ENCODE measurements at places on chromosomes 4 and X. TPM values are rescaled to one million over a fixed set of nuclear protein-coding genes. Genes with fewer than 3 reads are reported as not detected.

Gene AMTN
- total RNA-seq, result not detected

- no peak overlapping the region for H3K27ac ChIP-seq
- no peaks in the 10 kb centered on the region for H3K27me3 ChIP-seq
- H3K36me3 ChIP-seq, result no peaks in the 10 kb centered on the region
- no peak for DNase-seq
- H3K4me1 ChIP-seq, result no peaks in the 10 kb centered on the region
Observed at GRCh38 chrX:147680251-147680650, 231.5 kb upstream of the FMR1 start.

- no peaks in the 10 kb centered on the region for H3K27me3 ChIP-seq
- peaks cover 35% of the 10 kb centered on the region for H3K4me1 ChIP-seq
- H3K27ac ChIP-seq, result no peak overlapping the region
- H3K36me3 ChIP-seq, result peaks cover under 1% of the 10 kb centered on the region
Observed at GRCh38 chr4:146247356-146247755, 33.0 kb downstream of the REELD1 start.

Gene HERC5
- total RNA-seq, result 10.5 TPM

GRCh38 chr4:150782311-150782710 is 200.4 kb downstream of the MAB21L2 start:
- no peak overlapping the region for H3K27ac ChIP-seq
- H3K4me3 ChIP-seq, result no peak overlapping the region
- no peaks in the 10 kb centered on the region for H3K4me1 ChIP-seq
- H3K36me3 ChIP-seq, result peaks cover 4% of the 10 kb centered on the region
- H3K27me3 ChIP-seq, result no peaks in the 10 kb centered on the region
- DNase-seq, result no peak

Gene VCX3B
- total RNA-seq, result not detected

- peak overlapping the region; percentile 76 for H3K4me3 ChIP-seq
- H3K36me3 ChIP-seq, result no peaks in the 10 kb centered on the region
- no peak for DNase-seq
- no peak overlapping the region for H3K27ac ChIP-seq
- H3K4me1 ChIP-seq, result peaks cover 7% of the 10 kb centered on the region
Observed at GRCh38 chrX:153411988-153412574, 809 bp downstream of the ZFP92 start.

Gene GRIPAP1
- total RNA-seq, result 67.7 TPM

DNA sequence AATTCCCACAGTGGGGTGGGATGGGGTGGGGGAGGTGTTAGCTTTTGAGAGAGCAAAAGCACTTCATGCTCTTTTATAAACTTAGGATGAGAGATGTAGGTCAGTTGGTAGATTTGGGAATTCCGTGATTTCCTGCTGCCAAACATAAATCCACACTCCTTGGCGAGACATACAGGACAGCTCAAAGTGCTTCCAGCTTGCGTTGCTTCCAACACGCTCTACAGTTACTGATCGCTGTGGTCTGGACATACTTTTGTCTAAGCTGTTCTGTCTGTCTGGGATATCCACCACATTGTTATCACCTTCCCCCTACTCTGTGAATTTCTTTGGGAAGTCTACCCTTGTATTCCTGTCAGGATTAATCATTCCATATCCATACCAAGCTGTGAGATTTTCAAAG is 117.5 kb downstream of the RAPGEF2 start:
- peaks cover 5% of the 10 kb centered on the region for H3K4me1 ChIP-seq
- H3K27me3 ChIP-seq, result no peaks in the 10 kb centered on the region
- no peak overlapping the region for H3K4me3 ChIP-seq
- H3K27ac ChIP-seq, result no peak overlapping the region
- DNase-seq, result no peak

Gene SLC9B2
- total RNA-seq, result 40.2 TPM

GRCh38 chrX:113973706-113974105 is 610.2 kb upstream of the HTR2C start:
- no peaks in the 10 kb centered on the region for H3K4me1 ChIP-seq
- H3K27me3 ChIP-seq, result no peaks in the 10 kb centered on the region
- H3K27ac ChIP-seq, result no peak overlapping the region
- H3K36me3 ChIP-seq, result no peaks in the 10 kb centered on the region

Gene XK
- 0.07 TPM for total RNA-seq

DNA sequence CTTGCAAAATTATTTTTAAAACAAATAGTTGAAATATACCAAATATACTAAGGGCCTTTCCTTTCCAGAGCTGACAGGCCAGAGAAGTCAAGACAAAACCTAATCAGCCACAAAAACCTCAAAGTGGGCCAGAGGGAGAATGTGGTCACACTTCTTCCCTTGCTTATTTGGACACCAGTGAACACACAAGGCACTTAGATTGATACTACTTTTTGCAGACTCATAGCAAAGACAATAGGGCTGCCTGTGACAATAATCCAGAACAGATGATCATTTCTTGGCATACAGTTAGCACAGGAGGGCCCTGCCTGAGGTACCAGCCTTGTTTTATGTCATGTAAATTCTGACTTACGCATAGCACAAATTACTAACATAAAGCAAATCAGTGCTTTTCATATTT is 215.7 kb upstream of the NEIL3 start:
- DNase-seq, result no peak
- H3K27me3 ChIP-seq, result no peaks in the 10 kb centered on the region
- no peak overlapping the region for H3K27ac ChIP-seq
- no peak overlapping the region for H3K4me3 ChIP-seq
- no peaks in the 10 kb centered on the region for H3K4me1 ChIP-seq

GRCh38 chr4:180190382-180190781 is 2052.8 kb upstream of the TENM3 start:
- no peaks in the 10 kb centered on the region for H3K36me3 ChIP-seq
- H3K4me1 ChIP-seq, result peaks cover 2% of the 10 kb centered on the region
- no peak for DNase-seq
- no peak overlapping the region for H3K27ac ChIP-seq
- H3K27me3 ChIP-seq, result no peaks in the 10 kb centered on the region

Gene KCTD8
- not detected for total RNA-seq

DNA sequence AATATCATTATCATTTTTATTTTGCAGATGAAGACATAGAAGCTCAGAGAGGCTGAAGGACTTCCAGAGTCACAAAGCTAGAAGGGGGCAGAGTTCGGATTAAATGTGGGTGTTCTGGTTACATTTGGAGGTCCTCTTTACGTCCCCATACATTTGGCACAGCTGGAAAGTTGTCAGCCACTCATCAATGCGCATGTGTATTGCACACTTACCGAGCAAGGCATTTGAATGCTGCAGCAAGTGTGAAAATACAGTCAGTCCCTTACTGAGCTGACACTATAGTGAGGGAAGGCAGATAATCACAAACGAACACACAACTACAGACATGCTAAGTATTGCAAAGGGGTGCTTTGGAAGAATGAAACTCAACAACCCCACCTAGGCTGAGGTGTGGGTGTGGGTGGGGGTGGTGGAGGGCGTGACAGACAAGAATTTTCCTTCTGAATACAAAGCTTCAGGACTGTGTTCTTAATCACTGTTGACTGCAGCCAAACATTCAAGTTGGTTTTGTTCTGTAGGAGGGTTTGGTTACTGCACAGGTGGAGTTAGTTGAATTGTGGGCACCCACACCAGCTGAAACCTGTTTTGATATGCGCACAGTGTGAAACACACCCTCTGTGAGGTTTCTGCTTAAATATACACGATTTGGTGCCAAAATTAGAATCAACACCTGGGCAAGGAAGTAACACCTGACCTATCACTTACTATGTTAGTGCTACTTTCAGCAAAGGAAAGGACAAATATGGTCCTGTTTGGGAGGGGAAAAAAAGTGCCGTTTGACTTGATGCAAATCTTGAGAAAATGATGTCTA is 72.4 kb downstream of the COQ2 start:
- H3K4me3 ChIP-seq, result no peak overlapping the region
- DNase-seq, result peak; percentile 71
- peaks cover 3% of the 10 kb centered on the region for H3K36me3 ChIP-seq
- no peaks in the 10 kb centered on the region for H3K27me3 ChIP-seq

DNA sequence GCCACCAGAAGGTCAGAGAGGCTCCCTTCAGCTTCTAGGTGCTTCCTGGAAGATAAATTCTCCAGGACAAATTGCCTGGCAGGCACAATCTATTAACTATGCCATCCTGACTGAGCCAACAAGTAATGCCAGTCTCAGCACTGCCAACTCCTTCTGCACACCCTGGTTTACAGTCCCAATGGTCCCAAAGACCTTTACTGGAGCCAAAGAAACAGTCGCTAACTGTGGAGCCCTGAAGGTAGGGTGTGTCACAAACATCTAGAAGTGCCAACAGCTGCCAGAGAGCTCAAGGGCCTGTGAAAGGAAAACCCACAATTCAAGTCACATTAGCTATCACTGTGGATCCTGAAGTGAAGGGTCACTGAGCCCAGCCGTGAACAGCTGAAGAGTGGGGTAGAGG is 34.9 kb upstream of the CITED1 start:
- H3K27ac ChIP-seq, result no peak overlapping the region
- H3K36me3 ChIP-seq, result no peaks in the 10 kb centered on the region
- no peak for DNase-seq
- H3K4me3 ChIP-seq, result no peak overlapping the region
- no peaks in the 10 kb centered on the region for H3K4me1 ChIP-seq

DNA sequence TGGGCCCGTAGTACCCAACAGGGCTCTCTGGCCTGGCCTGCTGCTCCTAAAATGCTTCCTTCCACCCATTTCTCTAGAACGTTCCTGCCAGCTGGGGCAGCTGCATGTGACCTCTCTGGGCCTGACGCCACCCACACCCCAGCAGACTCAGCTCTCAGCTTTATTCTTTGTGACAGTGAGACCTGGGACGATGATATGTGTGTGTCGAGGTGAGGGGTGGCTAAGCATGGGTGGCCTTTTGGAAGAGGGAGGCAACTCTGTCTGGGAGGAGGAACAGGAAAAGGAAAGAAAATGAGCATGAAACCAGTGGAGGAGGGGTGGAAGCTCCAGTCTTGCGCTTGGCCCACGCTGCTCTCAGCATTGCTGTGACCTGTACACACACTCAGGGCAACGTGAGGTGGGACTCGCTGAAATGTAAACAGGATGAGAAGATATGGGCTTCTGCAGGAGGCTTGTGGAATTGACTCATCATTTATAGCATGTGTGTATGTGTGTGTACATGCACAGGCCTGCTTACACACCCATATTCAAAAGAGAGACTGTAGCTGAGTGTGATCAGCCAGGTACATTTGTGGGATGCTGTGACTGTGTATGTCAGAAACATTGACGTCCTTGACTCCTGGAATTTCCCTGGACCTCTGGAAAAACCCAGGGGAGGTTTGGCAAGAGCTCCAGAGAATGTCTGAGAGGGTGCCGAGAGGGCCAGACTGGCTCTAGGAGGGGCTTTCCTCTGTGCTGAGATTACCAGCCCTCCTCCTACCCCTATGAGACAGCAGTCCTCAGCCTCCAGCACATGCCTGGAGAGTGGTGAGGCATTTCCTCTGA is 137.9 kb downstream of the PJA1 start:
- H3K36me3 ChIP-seq, result no peaks in the 10 kb centered on the region
- no peak overlapping the region for H3K27ac ChIP-seq
- no peaks in the 10 kb centered on the region for H3K27me3 ChIP-seq
- no peaks in the 10 kb centered on the region for H3K4me1 ChIP-seq
- DNase-seq, result no peak

DNA sequence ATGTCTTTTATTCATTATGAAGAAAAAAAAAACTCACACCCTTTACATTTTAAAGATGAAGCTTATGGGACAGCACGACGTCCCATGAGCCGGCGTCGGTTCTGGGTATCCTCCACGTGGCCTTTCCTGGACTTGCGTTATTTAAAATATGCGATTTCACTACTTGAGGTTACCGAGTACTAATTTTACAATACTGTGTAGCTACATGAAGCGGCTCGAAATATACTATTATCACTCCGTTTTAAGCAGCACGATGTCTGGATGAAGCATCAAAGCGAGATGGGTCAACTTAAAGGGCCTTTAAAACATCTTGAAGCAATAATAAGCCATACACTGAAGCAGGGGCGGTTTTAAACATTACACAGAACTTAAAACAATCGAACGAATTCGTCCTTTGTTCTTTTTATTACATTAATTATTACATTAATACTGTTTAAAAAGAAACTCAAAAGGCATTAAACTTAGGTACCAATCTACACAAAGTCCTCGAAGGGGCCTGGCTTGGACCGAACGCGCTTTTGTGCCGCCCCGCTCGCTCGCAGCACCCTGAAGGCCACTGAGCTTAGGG is 1.4 kb upstream of the KLF3 start:
- peaks cover 7% of the 10 kb centered on the region for H3K36me3 ChIP-seq
- peak overlapping the region; percentile 77 for H3K4me3 ChIP-seq
- peak overlapping the region; percentile 89 for H3K27ac ChIP-seq
- no peak for DNase-seq

GRCh38 chr4:104811727-104812126 is 317.0 kb upstream of the CXXC4 start:
- no peaks in the 10 kb centered on the region for H3K36me3 ChIP-seq
- H3K27ac ChIP-seq, result no peak overlapping the region
- DNase-seq, result peak; percentile 2
- no peaks in the 10 kb centered on the region for H3K27me3 ChIP-seq

DNA sequence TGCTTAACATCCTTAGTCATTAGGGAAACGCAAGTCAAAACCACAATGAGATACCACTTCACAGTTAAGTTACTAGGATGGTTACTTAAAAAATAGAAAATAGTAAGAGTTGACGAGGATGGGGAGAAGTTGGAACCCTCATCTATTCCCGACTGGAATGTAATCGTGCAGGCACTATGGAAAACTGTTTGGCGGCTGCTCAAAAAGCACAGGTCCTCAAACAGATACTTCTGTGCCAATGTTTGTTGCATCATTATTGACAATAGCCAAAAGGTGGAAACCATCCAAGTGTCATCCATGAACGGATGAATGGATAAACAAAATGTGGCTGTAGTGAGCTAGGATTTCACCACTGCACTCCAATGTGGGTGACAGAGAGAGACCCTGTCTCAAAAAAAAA is 11.7 kb downstream of the CTAG1B start:
- H3K4me3 ChIP-seq, result no peak overlapping the region
- H3K27ac ChIP-seq, result no peak overlapping the region
- H3K4me1 ChIP-seq, result peaks cover 5% of the 10 kb centered on the region
- no peaks in the 10 kb centered on the region for H3K36me3 ChIP-seq
- H3K27me3 ChIP-seq, result no peaks in the 10 kb centered on the region

Gene MAML3
- 2.0 TPM for total RNA-seq

Gene ARMCX5
- 9.4 TPM for total RNA-seq

- H3K36me3 ChIP-seq, result no peaks in the 10 kb centered on the region
- no peak overlapping the region for H3K27ac ChIP-seq
- no peak for DNase-seq
- no peaks in the 10 kb centered on the region for H3K4me1 ChIP-seq
- peaks cover 1% of the 10 kb centered on the region for H3K27me3 ChIP-seq
Observed at GRCh38 chr4:182593402-182593801, 323.8 kb downstream of the DCTD start.

DNA sequence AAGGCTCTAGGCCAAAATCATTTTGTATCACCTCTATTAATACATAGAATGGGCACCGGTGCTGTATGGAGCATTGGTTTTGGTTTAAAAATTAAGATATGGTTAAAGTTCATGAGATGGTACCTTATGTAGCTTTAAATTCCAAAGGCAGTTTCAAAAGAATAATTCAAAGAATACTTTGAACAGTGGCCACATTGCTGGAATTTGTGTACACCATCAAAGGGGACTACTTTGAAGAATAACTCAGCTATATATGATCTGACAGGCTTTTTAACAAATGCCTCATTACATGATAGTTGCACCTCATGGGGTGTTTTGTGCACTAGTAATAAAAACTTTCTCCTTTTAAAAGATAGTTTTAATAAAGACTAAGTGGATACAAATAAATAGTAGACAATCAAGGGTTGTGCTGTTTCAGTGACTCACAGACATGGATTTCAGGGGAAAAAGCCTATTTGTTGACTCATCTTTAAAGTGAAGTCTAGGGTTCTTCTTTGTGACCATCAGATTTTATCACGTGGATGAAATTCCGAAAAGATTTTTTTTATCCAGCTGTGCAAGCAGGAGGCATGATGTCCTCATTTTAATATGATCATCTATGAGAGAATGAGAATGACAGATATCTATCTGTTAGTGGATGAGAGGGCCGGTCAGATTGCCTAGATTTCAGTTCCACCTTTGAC is 12.8 kb downstream of the MTM1 start:
- no peak overlapping the region for H3K27ac ChIP-seq
- peaks cover 3% of the 10 kb centered on the region for H3K36me3 ChIP-seq
- no peaks in the 10 kb centered on the region for H3K27me3 ChIP-seq
- DNase-seq, result no peak

Data from activated CD8-positive, alpha-beta T cell treated with anti-CD3 and anti-CD28 coated beads for 36 hours (primary cell).